ENCODE measurements at places on chromosomes 2 and 18.

DNA sequence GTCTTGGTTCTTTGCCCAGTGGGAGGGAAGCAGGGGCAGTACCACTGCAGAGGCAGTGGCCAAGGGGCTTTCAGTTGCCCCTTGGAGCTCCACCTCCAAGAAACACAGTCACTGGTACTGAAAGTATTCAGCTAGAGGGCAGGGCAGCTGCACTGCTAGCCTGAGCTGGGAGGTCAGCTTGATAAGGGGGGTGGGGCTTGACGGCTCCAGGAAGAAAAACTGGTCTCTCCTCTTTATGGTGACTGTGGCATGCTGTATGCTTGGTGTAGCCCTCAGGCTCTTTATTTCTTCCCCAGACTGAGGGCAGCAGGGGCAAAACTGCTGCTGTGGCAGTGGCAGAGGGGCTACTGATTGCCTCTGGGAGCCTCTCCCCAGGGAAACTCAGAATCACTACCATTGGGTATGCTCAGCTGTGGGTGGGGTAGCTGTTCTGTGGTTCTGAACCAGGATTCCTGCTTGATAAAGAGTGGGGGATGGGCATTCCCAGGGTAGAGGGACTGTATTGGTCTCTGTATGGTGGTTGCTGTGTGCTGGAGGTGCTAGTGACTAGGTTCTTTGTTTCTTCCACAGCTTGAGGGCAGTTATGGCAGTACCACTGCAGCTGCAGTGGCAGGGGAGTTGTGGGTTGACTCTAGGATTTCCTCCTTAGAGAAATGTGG lies 134.6 kb upstream of the SCN7A start:
- no peak for DNase-seq

- DNase-seq, result no peak
Measured at GRCh38 chr2:43331422-43331821, 105.0 kb upstream of the ZFP36L2 start.

DNA sequence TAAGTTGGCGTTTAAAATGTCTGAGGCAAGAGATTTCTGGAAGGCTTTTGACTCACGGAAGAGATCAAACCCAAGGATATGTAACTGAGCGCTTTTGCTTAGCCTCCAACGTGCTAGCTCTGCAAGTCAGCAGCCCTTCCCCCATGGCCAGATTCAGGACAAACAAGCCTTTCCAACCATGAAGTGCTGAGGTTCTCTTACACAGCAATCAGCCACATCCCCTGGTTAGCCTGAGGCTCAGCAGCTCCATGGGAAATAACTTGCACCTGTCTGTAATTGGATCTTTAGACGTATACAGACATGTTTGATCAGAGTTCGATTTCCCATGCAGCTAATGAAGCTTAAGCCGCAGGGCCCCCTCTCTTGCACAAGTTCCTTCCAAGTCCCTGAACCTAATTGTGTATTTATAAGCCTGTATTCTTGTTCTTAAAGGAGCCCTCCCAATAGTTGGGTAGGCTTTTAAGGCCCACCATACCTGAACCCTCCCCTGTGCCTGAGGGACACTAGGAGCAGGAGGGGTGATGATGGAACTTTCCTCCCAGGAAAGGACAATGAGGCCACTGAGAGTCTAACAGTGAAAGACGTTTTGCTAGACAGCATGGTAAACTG lies 2.1 kb upstream of the TMEM131 start:
- DNase-seq, result no peak

DNA sequence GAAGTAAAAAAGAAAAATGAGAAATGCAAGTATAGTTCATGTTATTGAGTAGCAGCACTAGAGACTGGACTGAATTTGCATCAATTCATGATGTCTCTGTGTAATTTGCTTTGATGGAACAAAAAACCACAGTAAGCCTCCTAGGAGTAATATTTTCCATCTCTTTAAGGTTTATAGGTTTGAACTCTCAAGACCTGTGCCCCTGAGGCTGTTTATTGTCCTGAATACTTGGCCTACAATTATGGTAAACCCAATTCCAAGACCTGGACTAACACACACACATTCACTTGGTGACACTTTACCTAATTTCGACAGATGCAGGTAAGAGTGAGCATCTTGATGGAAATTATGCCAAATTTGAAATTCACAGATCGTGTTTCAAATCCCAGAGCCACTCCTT lies 71.8 kb upstream of the ZNF521 start:
- no peak for DNase-seq

DNA sequence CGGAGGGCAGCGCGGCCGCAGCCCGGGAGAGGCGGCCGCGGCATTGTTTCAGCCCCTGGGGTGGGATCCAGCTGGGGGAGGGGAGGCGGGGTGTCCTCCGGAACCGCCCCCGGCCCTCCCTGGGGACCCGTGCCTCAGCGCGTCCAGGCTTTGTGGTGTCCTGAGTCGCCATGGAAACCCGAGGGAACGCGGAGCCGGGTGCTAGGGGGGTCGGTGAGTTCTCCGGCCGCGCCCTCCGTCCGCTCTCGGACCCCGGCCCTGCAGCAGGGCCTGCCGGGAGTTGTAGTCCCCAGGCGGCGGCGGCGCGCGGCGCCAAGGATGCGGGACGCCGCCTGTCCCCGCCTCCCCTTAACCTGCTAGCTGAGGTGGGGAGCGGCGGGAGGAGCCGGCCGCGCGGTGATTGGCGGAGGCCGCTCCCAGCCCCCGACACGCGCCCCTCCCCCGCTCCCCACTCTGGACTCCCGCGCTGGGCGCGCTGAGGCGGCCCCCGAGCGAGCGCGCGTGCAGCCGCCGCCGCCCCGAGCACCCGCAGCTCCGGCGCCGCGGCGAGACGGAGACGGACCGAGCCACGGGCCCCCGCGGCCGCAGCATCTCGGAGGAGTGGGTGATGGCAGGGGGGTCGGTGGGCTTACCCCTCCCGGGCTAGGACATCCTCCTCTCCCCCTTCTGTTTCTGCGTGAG lies at the start of gene DPYSL5:
Gene DPYSL5 (plus strand): TSS at position 478 of the 681 bp plus-strand sequence. CDS start 50,368 bp downstream, outside the sequence.
- peak; percentile 17 for DNase-seq

DNA sequence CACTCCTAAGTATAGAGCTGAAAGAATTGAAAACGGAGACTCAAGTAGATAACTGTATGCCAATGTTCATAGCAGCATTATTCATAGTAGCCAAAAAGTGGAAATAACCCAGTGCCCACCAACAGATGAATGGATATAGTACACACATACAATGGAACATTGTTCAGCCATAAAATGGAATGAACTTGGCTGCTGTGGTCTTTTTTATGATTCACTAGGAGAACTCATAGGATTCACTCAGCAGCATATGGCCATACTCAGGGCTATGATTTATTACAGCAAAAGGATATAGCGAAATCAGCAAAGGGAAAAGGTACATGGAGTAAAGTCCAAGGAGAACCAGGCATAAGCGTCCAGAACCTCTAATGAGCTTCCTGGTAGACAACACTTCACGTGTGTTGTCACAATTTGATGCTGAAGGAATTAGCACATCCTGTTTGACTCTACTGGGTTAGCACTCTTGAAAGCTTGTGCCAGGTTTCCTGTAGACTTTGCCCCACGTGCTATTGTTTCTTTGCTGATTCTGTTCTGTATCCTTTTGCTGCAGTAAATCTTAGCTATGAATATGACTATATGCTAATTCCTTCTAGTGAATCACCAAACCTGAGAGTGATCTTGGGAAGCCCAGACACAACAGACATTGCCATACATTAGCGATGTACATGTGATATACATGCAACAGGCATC lies 15.7 kb downstream of the SPC25 start:
- no peak for DNase-seq

- no peak for DNase-seq
Measured at GRCh38 chr2:205176546-205176945, 505.8 kb upstream of the NRP2 start.

- DNase-seq, result no peak
Measured at GRCh38 chr2:119598596-119599263, 54.5 kb downstream of the CFAP221 start.

- no peak for DNase-seq
Measured at GRCh38 chr2:60533101-60534051, 20.1 kb downstream of the BCL11A start.

DNA sequence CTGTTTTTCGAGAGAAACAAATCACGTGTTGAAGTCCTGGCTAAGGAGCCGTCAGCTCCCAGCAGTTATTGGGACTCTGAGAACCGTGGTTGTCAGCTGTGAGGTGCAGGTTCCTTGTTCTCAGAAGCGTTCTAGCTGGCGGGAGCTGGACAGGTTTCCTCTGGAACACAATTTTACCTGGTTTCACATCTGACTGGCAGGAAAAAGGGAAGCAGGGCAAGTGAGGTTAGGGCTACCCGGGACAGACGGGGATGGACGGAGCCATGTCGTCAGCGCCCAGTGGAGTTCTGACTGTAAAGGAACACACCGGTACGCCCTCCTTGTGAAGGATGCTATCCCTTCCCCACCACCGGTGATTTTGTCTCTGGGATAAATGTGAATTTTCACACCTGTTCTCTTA lies 26.1 kb downstream of the ITGB1BP1 start:
- DNase-seq, result no peak

DNA sequence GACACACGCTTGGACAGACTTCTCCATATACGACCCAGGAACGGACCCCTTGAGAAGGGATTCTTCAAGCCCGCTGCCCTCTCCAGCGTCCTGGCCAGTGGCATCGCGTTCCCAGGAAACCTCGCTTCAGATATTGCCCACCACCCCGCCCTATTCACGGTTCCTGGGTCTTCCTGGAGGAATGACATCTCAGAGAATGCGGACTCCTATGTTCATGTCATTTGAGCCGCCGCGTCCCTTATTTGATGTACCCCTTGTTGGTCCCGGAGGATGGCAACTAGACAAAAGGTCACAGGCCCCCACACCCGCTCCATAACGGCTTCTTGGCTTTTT lies 588 bp upstream of the CCDC93 start:
- DNase-seq, result no peak

- peak; percentile 7 for DNase-seq
Measured at GRCh38 chr2:176931588-176932563, 280.7 kb upstream of the HNRNPA3 start.

- DNase-seq, result no peak
Measured at GRCh38 chr2:233977296-233977837, 60.2 kb downstream of the TRPM8 start.

DNA sequence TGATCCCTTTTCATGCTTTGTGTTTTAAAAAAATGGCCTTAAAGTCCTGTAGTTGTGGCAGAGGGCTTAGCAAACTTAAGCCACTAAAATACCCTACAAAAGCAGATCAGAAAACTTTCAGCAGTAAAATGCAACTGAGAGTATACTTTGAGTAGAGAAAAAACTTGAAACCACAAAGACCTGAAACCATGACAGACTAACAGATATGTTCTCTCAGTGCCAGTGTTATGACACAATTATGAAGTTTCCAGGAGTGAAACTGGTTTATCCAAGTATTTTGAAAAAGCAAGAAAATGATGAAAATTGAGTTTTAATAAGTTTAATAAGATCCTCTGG lies 74.5 kb downstream of the SPRED2 start:
- DNase-seq, result no peak

Data from activated CD4-positive, alpha-beta T cell treated with anti-CD3 and anti-CD28 coated beads, Interleukin-2, amount 50 U/mL, for 48 hours (primary cell).